ENCODE measurements at places on chromosomes 5 and 9. TPM values are rescaled to one million over a fixed set of nuclear protein-coding genes. Genes with fewer than 3 reads are reported as not detected.

DNA sequence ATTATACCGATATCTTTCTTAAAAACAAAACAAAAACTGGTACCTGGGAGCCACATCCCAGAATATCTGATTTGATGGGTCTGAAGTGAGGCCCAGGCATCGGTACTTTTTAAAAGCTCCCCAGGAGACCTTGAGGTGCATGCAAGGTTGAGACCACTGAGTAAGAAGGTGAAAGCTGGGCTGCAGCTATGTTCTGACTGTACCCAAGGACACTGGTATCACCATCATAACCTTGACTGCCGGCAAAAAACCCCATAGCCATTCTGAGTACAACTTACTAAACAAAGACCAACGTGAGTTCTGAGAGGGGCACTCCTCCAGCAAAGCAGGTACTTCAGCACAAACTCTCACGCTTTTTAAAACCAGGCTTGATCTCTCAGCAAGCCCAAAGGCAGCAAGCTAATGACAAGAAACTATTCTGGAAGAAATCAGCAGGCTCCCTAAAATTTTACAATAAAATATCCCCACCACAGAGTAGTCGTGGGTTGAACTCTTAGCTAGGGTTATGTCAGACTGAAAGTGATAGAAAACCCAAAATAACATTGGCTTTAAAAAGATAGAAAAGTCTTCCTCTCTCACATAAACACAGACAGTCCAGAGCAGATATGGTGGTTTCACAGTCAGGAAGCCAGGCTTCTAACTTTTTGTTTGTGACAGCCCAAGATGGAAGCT is 263.9 kb downstream of the SAXO1 start:
- no peak for DNase-seq

- no peak for DNase-seq
These were observed 530.1 kb upstream of the DMAC1 start for GRCh38 chr9:8329561-8330283.

ELOVL7 gene
- total RNA-seq = 29.1 TPM

NUTM2F gene
- total RNA-seq = not detected

KCNIP1 gene
- 1.7 TPM for total RNA-seq

DNA sequence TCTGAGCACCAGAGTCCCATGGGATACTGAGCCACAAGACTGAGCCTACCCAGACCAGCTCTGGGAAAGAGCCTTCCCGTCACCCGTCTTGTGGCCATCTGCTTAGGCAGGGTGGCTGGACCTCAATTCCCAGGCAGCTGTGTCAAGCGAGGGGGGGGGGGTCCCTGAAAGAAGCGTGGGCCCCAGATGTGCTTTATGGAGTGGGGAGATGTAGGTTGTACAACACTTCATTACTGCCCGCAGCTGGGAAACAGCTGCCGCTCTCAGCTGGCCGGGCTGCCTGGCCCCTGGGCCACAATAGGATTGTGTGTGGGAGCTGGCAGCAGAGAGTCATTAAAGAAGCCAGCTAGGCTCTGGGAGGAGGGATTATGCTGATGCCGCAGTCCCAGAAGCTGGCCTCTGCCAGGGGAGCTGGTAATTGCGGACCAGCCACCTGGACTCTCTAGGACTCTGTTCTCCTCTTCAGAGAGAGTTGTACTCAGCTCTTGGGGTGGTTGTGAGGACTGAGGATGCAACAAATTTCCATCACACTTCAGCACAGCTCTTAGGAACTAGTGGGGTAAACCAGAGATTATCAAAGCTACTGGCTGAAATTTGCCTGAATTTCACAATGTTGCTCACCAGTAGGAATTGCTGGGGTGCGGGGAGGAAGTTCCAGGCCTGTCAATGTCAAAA is 145.4 kb downstream of the GADD45G start:
- DNase-seq = no peak

GRCh38 chr9:14068690-14069089 is 245.3 kb downstream of the NFIB start:
- DNase-seq = no peak
